ENCODE measurements at places on chromosomes 3 and 15.

GRCh38 chr15:66952756-66953522, 112.5 kb upstream of the SMAD3 start:
- DNase-seq = no peak

- DNase-seq = no peak
Observed at GRCh38 chr3:155102329-155102728, 22.2 kb downstream of the MME start.

DNA sequence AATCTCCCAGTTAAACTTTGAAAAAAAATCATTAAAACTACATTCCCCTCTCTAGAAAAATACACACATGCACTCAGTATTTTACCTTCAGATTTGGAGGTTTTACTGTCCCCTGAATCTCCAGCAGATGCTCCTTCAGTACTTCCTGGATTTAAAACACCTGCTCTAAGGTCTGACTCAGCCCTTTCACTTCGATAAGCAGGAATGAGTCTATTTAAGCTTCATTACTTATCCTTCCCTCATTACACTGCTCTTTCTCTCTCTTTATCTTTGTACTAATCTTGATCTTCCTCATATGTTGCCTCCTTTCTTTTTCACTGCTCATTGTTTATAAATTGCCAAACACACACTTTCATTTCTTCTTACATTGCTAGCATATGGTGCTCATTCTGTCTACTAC, 443.9 kb downstream of the DIPK2A start:
- no peak for DNase-seq

DNA sequence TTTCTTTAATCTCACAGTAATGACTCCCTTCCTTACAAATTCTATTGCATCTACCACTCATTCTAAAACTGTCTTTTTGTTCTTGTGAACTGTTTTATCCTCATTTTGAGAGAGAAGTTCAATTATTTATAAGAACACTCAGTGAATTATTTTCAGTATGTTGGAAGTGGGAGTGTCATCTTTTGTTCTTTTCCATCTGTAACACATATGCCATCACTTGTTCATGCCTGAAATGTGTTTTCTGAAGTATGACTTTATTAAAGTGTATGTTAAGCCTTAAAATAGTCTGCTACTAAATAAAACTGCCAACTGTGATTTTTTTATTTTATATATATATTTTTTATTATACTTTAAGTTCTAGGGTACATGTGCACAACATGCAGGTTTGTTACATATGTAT, 623.0 kb upstream of the CBLB start:
- DNase-seq = no peak

GRCh38 chr3:154583086-154583634, 153.2 kb upstream of the GPR149 start:
- no peak for DNase-seq
